ENCODE measurements at places on chromosomes 12 and 14.

DNA sequence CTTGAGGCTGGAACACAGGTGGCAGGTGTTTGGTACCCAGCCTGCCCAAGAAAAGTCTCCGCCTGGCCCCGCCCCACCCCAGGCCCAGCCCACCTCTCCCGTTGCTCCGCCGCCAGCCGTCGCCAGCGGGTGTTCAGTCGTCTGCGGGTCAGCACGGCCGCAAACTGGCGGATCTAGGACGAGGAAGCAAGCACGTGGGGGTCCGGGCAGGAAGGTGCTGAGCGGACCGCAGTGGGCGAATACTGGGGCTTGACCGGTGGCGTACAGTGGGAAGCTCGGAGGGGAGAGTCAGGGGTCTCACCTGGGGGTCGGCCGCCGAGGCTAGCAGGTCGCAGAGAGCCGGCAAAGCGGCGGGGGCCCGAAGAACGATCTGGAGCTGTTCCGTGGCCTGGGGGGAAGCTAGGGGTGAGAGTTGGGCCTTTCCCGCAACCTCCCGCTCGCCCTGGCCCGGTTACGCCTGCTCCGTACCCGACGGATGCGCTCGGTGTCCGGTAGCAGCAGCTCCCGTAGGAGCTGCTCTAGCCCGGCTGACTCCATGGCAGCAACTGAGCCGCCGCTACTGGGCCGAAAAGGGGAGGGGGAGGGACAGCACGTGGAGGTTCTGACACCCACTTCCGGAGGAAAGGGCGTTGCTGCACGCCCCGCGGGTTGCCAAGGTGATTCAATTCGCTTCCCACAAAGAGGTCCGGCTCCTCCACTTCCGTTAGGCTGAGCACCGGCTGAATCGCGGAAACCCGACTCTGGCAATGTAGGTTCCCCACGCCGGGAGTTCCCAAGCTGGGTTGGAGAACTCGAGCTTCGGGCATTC lies at the start of gene IPO4:
Gene IPO4, minus strand, starts transcription at position 566 of the 808 bp plus-strand sequence. Its CDS starts 29 bp downstream, at position 537.
- peak; percentile 87 for DNase-seq

- no peak for DNase-seq
These were observed 90.1 kb upstream of the FLRT2 start for GRCh38 chr14:85439696-85440328.

- DNase-seq = no peak
These were observed 60.9 kb upstream of the CMKLR1 start for GRCh38 chr12:108400056-108400455.

DNA sequence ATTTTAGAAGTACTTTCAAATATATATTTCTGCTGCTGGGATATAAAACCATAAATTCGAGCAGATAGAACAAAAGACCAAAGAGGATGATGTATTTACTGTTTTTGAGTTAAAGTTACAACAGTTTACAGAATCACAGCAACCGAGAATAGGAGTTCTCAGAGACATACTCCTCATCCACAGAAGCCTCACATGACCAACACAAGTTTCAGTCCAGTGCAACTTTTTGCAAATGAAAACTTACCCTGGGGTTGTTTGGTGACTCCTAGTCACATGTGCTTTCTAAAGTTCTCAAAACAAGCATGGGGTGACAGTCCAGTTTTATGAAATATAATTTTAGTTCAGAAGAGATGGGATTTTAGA lies 117.1 kb downstream of the PRKCH start:
- no peak for DNase-seq

DNA sequence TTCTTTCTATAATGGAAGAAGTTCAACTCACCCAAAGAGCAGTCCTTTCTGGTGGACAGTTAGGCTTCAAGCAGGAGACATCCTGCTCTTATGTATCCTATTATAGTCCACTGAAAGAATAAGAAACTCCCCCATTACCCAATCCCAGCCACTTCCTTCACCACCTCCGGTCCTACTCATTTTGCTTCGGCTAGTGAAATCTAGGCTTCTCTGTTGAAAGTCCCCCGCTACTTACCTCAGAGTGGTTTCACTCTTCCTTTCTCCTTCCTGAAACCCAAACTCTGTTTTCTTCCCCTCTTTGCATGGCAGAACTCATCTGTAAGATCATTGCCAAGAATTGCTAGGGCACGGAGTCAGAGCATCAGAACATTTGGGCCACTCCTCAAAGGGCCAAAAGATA lies at the start of gene GPR84:
Gene GPR84, minus strand, starts transcription at position 74 of the 400 bp plus-strand sequence. CDS start 635 bp downstream, outside the sequence.
- no peak for DNase-seq

GRCh38 chr12:95815632-95816212 lies 25.2 kb upstream of the NTN4 start:
- DNase-seq = no peak

- no peak for DNase-seq
These were observed 281.8 kb downstream of the EGLN3 start for GRCh38 chr14:33669111-33669510.

DNA sequence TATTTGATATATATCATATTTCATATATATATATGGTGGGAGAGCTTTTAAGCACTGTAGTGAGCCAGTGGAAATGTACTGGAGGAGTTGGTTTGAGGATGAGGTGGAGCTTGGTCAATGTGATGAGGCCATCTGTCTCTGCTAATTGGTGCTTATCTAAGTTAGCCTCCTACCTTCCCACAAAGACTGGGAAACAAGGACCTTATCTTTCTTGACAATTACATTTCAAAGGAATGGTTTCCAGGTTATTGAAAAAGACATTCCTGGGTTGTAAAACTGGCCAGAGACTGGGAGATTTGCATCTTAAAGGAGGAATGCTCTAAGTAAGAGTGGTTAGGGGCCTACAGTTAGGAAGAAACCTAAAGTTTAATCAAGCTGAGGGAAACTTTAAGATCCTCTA lies 212.8 kb upstream of the SYT1 start:
- no peak for DNase-seq

- no peak for DNase-seq
These were observed 233.8 kb downstream of the FBXL14 start for GRCh38 chr12:1360441-1361210.

GRCh38 chr14:41355866-41356265 lies 250.8 kb upstream of the LRFN5 start:
- DNase-seq = no peak

- no peak for DNase-seq
These were observed 190.3 kb downstream of the KIF21A start for GRCh38 chr12:39252628-39253027.
